Keratinocyte (primary cell): ENCODE measurements at places on chromosomes 1 and 21. TPM values are rescaled to one million over a fixed set of nuclear protein-coding genes. Genes with fewer than 3 reads are reported as not detected.
A peak's percentile ranks its signal among the peaks of the same experiment; 100 is the strongest.

Gene SPOCD1
- 3.3 to 12.0 TPM (median 4.7 TPM) in 3 replicates for polyA plus RNA-seq

Gene SMPDL3B
- 0.51 to 1.3 TPM (median 0.61 TPM) in 3 replicates for polyA plus RNA-seq

- DNase-seq = no peak
These were observed 568.0 kb downstream of the PTPRU start for GRCh38 chr1:29804181-29804899.

- no peak for DNase-seq
These were observed 39.9 kb upstream of the TSPAN2 start for GRCh38 chr1:115129071-115129640.

Gene AMPD1
- not detected in 3 replicates for polyA plus RNA-seq

GRCh38 chr1:179353546-179353945, 12.2 kb upstream of the AXDND1 start:
- peak; percentile 9 for DNase-seq

Gene CCDC27
- polyA plus RNA-seq = not detected in 3 replicates

- no peak for DNase-seq
These were observed 6.2 kb downstream of the TUFT1 start for GRCh38 chr1:151546011-151546925.

Gene PCBP3
- polyA plus RNA-seq = 0.10 to 0.26 TPM (median 0.25 TPM) in 3 replicates

Gene DCDC2B
- not detected in 3 replicates for polyA plus RNA-seq

DNA sequence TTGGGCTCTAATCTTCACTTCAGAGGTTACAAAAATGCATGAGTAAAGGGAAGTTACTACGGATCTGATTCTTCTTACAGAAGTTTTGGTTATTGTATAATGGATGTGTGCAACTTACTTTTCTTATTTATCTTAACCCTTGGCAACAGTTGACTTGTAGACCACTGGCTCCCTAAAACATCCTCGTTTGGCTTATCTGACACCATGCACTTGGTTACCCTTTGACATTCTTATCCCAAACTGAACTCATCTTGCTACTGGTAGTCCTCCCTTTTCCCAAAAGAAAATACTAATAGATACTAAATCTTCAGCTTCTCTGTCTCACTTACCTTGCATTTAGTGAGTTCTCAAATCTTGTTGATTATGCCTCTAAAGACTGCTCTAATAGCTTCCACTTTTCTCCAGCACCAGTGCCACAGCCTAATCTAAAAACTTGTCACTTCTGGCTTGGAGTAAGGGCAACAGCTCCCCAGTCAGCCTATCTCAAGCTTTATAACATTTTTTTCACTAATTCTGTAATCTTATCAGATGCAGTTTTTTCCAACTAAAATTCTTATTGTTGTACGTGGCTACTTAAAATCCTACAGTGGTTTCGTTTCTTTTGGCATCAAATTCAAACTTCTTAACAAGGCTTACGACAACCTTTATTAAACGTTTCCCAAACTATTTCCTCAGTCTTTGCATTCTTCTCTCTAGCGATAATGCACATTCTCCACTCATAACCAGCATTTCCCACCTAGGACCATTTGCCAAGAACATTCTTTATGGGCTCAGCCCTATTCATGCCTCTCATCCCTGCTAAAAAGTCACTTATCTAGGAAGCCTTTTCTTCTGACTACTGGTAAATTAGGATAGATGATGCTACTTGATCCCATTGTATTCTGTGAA, 204.2 kb downstream of the KCNT2 start:
- DNase-seq = no peak

DNA sequence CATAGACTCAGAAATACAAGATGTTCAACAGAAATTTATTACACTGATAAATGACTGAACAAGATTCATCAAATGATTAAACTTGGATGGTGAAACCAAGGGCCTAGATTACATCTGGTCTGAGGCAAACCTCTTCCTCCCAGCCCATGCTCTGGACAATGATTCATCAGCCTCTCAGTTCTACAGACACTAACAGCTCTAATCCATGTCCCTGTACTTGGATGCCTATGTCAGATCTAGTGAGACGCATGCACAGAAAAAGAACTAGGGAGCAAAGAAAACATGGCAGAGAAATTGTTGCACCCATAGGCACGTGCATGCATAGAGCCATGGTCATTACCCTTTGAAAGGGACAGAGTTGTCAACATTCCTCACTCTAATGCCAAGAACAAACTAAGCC, 250.1 kb downstream of the KCNH1 start:
- no peak for DNase-seq

DNA sequence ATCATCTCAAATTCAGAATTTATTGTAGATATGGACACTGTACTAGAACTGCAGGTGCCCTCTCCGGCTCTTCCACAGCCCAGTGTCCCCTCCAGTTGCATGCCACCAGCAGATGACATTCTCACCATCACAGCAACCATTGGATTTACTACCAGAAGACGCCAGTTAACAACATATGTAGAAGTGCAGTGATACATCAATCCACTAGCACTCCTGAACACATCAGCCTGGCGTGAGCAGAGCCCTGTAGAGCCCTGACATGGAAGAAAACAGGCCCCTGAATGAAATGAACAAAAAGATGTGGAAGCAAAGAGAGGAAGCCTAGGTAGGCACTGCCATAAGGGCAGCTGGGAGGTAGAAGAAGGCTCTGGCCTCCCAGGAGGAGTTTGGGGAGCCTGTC, 73.1 kb upstream of the GALNT2 start:
- no peak for DNase-seq

- no peak for DNase-seq
These were observed 45.0 kb upstream of the LPGAT1 start for GRCh38 chr1:211875541-211875940.

GRCh38 chr1:98406352-98407088, 255.0 kb upstream of the SNX7 start:
- no peak for DNase-seq

Gene C1orf210
- 4.6 to 6.4 TPM (median 5.6 TPM) in 3 replicates for polyA plus RNA-seq

GRCh38 chr1:869499-870244, 54.1 kb upstream of the SAMD11 start:
- no peak for DNase-seq

- no peak for DNase-seq
These were observed 21.5 kb downstream of the PANK4 start for GRCh38 chr1:2504949-2505272.

GRCh38 chr1:181485287-181486097, 2.2 kb downstream of the CACNA1E start:
- DNase-seq = no peak

GRCh38 chr1:20884513-20884912, 97.4 kb upstream of the HP1BP3 start:
- no peak for DNase-seq

GRCh38 chr1:3668585-3669300, 16.4 kb downstream of the TP73 start:
- no peak for DNase-seq

Gene CADM3
- 0.03 TPM in 1 of 3 replicates, not detected in the others for polyA plus RNA-seq

GRCh38 chr1:29043274-29043965, 80.3 kb downstream of the TMEM200B start:
- DNase-seq = no peak

GRCh38 chr1:206658264-206658980, 23.1 kb downstream of the DYRK3 start:
- DNase-seq = no peak

DNA sequence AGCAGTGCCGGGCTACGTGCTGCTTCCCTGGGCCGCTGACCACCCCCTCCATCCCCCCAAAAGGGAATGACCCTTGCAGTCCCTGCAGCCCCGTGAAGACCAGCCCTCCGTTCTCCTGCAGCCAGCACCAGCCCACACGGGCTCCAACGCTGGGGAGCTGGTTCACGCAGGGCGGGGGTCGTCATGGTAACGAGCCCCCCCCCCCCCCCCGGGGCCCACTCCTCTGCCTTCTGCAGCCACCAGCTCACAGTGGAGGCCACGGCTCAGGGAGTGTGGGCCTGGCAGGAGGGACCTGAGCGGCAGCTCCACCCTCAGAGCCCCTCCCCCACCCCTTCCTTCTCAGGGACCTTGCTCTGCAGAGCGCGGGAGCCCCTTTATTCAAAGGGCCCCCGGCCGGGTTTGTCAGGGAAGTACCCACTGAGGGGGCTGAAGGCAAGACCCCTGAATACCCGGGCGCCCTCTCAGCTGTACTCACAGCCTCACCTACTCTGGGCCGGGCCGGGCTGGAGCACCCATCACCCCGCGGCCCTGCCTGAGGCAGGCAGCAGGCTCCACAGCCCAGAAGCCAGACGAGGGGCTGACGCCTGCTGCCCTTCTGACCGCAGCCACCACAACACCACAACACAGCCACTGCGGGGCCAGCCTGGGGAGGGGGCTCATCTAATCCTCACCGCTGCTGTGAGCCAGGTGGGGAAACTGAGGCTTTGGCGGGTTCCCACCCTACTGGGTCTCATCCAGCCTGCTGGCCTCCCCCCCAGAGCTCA, 12.6 kb downstream of the MEGF6 start:
- DNase-seq = no peak

GRCh38 chr21:26171258-26172100, 909 bp upstream of the APP start:
- no peak for DNase-seq

DNA sequence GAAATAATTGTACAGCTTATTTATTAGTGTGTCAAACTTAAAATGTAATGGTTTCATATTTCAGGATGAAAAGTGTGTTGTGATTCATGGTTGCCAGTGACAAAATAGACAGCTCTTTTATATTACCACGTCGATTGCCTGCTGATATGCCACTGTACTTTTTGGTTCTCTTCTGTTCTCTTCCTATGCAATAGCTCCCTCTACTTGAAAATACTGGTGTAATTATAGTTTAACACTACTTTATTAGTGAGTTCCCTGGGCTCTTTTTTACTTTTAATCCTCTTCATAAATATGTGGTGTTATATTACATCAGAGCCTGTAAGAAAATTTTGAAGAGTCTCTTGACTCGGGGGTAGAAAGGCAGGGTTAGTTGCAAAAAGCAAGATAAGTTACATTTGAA, 111.3 kb downstream of the PATJ start:
- no peak for DNase-seq

DNA sequence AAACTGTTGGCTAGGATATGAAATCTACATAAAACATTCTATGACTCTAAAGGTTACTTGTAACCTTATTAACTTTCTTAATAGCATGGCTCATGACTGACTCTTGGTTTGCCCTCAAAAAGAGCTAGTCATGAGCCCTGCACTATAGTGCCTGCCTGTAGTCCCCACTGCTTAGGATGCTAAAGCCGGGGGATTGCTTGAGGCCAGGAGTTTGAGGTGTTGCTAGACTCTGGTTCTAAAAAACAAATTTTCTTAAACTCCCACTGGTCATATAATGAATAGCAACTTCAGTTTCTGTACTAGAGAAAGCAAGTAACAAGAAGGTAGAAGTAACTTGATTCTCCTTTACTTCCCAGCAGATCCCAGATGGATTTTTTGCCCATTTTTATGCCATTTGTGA, 15.8 kb upstream of the NEXN start:
- no peak for DNase-seq

Gene ELF3
- polyA plus RNA-seq = 0.23 to 1.1 TPM (median 0.51 TPM) in 3 replicates

DNA sequence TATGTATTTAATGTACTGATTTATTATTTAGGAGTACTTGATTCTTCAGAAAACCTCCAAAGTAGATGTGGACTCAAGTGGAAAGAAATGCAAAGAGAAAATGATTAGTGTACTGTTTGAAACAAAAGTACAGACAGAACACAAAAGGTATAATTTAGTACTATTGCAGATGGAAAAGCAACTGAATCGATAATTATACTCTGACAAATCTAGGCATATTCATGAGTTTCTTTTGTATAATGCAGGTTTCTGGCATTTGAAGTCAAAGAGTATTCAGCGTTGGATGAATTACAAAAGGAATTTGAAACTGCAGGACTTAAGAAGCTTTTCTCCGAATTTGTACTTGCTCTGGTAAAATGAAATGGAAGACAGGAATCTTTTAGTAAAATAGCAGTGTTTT, 12.5 kb downstream of the RWDD3 start:
- DNase-seq = no peak

DNA sequence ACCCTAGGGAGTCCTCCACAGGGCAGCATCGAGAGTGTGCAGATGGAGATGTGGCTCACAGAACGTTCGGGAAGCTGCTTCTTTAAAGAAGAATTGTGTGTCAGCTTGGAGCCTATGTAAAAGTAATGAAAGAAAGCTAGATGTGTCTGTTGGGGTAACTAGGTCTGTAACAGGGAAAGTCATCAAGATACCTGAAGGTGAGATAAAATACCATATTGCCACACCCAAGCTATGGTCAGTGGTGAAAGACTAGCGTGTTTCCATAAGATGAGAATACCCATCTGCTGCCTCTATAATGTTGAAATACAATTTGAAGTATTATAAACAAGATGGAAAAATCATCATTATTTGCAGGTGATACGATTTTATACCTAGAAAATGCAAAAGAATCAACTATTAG, 17.5 kb downstream of the RCAN1 start:
- no peak for DNase-seq
